HL-60 (cell line): ENCODE measurements at places on chromosomes 2 and 18.

- DNase-seq, result no peak
Observed at GRCh38 chr2:104891145-104891544, 37.2 kb downstream of the POU3F3 start.

- peak; percentile 84 for DNase-seq
Observed at GRCh38 chr18:63588909-63589308, 1.8 kb downstream of the SERPINB13 start.

DNA sequence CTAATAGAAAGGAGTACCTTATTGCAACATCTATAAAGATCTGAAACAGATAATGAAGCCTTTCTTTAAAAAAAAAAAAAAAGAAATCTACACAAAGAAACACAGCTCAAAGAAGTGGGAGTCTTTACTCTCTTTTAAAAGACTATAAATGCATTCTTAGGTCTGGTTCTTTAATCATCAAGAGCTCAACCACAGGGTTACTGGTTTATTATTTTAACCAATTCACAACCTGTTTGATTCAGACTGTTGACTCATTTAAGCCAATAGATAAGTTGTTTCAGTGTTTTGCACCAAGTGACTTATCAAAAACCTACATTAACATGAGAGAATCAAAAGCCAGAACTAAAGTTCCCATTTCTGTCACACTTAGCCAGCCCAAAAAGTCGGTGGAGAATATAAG lies 93.1 kb downstream of the TCF4 start:
- no peak for DNase-seq

DNA sequence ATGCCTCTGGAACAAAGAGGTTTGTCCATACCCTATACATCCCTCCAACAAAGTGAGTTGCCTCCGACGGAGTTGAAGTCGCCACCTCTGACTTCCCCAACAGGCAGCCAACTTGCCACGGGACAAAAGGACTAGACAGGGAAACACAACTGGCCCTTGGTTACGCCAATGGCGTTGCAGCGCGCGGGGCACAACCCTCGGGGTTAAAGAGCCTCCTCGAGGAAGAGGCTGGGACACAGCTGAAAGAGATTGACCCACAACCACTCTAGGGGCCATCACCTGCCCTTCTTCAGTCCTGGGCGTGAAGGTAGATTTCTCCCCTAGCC lies 545 bp downstream of the GTF3C2 start:
- DNase-seq, result peak; percentile 87

GRCh38 chr18:68724021-68724420 lies 9.1 kb upstream of the TMX3 start:
- no peak for DNase-seq

DNA sequence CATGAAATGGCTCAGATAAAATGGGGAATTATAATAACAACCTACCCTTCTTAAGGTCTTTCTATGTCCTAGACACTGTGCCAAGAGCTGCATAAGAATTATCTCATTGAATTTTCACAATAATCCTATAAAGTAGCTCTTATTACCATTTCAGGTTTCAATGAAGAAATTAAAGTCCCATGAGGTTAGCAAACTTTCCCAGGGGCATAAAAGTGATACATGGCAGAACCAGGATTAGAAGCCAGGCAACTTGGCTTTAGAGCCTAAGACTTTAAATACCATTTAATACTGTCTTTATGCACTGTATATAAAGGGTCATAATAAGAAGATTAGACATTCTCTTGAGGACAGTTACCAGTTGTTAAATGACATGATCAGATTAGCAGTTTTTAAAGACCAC lies 130.1 kb downstream of the GCA start:
- no peak for DNase-seq
